ENCODE measurements at places on chromosomes 5 and 9.

- DNase-seq, result no peak
Observed at GRCh38 chr9:100428871-100429654, 2.1 kb downstream of the MSANTD3 start.

- no peak for DNase-seq
Observed at GRCh38 chr9:27679338-27679737, 106.1 kb upstream of the C9orf72 start.

DNA sequence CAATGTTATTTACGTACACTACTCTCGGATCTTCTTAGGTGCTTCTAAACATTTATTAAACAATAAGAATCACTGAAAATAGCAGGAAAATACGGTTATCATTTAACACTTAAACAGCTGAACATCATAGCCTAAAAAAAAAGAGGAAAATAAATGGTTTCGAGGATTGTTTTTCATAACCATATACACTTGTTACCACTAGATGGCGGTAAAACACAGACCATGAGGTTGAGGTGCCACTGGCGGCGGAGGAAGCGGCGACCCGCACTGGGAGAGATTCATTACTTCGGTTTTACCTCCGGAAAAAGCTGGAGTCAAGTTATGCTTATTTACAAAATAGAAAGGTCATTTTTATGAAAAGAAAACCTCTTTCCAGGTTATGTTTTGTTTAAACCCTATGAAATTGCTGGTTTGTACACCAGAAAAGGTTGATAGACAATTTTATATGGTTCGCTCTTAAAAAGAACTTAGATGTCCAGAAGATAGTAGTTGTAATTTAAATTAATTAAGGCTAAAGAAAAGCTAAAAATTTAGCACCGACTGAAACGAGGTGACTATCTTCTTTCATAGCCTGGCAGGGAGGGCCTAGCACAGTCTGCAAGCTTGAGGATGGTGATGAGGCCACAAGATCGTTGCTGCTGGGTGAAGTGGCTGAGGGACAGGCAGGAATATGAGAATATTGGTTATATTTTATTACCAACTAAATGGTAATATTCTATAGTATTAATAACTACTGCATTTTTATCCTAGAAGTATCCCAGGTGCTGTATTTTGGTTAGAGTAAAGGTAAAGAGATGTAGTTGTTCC is 605.7 kb downstream of the RAB3C start:
- peak; percentile 2 for DNase-seq

- DNase-seq, result no peak
Observed at GRCh38 chr5:171295299-171295698, 13.7 kb upstream of the TLX3 start.

DNA sequence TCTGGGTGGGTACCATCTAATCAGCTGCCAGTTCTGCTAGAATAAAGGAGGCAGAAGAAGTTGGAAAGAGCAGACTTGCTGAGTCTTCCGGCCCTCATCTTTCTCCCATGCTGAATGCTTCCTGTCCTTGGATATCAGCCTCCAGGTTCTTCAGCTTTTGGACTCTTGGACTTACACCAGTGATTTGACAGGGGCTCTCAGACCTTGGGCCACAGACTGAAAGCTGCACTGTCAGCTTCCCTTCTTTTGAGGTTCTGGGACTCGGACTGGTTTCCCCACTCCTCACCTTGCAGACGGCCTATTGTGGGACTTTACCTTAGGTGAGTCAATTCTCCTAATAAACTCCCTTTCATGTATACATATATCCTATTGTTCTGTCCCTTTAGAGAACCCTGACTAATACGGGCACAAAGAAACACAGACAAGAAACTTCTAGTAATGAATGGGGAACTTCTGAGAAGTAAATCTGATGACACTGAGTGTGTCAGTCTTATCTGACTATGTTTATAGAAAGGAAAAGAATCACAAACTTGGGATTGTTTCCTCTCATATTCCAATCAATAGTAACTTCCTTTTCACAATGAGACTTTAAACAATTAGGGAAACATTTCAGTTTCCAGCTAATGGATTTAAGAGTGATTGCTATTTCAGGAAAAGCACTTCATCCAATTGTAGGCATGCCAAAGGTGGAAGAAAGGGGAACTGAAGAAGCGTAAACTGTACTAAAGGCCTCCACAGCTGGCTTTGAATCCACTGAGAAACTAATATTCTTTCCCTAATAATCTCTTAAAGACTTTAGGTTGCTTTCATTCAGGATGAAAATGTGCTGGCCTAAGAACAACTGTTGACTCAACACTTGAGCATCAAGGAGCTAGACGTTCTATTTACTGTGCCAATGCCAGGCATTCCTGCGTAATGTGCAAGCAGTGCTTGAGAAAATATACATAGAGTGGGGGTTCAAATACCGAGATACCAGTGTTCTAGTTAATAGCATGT is 127.9 kb upstream of the PTGER4 start:
- DNase-seq, result no peak

GRCh38 chr5:39353717-39354399 is 10.4 kb downstream of the C9 start:
- DNase-seq, result no peak

GRCh38 chr5:91929522-91929817 is 546.4 kb upstream of the ARRDC3 start:
- DNase-seq, result no peak

DNA sequence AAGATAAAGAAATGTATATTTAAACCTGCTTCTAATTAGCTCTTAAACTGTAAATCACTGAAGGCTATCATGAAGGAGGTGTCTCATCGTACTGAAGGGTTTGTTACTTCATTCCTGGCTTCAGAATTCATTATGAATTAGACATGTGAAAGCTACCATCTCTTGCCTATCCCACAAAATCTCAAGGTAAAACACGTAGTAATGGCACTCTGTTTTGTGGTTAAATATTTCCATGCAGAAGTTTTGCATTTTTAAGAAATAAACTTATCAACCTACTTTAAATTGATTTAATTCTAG is 490.7 kb upstream of the NUDT12 start:
- no peak for DNase-seq

DNA sequence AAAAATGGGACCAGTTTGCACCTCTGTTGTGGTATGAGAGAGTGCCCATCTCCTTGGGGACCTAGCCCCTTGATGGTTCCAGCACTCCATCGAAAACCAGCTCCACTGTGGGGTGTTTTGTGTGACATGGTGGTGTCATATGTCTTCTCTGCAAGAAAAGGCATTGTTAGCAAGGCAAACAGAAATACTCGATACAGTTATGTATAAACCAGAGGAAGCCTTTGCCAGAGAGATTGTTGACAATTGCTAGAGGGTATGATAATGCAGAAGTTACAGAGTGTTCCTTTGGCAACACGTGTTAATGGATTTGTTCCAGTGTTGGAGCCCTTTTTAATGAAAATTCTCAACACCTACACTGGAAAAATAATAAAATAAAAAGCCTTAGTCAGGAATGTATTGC is 270.4 kb upstream of the DMRT1 start:
- DNase-seq, result no peak

DNA sequence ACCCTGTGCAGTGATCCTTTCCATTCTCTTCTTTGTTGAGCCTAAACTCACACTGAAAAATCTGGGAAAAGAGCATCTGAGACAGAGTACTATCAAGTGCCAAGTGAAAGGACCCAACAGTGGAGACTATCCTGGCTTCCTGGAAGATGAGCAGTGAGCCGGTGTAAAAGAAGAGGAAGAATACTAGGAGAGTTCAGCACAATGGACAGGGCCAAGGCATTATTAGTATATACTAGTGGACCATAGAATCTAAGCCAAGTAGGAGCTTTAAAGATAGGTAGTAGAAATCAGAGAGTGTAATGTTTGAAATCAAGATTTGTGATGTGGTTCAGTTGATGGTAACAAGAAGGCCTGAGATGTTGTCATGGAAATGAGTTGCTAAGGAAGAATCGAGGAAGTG is 140.8 kb downstream of the CAMK4 start:
- no peak for DNase-seq

- DNase-seq, result no peak
Observed at GRCh38 chr5:1432296-1432695, 12.9 kb downstream of the SLC6A3 start.

- DNase-seq, result no peak
Observed at GRCh38 chr5:78326930-78327329, 32.4 kb upstream of the AP3B1 start.

DNA sequence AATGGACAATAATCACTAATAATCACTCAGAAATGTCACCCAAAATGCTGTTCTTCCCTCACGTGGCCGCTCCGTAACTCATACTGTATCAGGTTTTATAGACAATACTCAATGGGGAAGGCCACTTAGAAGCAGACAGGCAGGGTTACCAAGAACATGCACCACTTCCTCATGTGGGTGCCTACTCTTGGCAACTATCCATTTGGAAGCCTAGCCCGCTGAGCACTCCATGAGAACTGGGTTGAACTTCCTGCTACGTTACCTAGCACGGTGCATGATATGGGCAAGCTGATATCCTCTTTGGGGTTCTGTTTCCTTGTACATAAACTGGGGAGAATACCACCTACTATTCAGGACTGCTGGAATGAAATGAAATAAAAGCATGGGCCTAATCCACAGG is 14.3 kb downstream of the DAP start:
- DNase-seq, result no peak

- DNase-seq, result no peak
Observed at GRCh38 chr9:78713614-78714405, 416.9 kb downstream of the PSAT1 start.

DNA sequence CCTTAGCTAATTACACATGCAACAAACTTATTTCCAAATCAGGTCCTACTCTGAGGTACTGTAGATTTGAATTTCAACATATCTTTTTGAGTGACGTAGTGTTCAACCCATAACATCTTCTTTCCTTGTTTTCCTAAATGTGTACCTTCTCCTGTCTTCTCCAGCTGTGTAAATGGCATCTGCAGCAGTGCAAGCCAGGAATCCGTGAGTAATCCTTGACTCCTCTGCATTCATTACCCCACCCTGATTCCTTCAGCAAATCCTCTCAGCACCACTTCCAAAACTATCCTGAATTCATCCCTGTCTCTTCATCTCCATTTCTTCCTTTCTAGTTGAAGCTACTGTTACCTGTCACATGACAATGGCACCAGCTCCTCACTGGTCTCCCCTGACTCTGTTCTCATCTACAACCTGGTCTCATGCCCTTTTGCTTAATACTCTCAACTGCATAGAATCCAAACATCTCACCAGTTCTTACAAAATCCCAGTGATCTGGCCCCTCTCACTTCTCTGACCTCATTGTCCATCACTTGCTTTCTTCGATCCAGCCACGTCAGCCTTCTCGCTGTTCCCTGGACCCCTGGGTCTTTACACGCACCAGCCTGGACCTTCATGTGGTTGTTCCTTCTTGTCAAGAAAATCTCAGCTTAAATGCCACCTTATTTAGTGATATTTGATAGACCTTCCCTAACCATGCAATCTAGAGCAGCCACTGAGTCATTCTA is 14.6 kb upstream of the TRAF1 start:
- no peak for DNase-seq

DNA sequence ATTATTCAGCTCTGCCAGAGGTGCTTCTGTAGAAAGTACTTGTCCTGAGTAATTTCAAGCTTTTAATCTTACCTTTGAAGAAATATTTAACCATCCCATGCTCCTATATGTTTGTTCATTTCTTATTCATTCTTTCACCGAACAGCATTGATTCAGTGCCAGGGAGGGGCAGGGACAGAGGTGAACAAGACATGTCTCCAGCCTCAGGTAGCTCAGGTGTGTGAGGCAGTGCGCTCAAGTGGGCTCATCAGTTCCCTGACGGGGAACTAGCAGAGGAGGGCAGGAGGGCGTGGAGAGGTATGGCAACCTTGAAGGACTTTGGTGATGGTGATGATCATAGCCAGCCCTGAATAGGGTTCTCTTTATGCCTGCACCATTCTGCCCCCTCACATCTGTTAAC is 25.9 kb downstream of the ERGIC1 start:
- DNase-seq, result no peak

GRCh38 chr5:174919351-174919750 is 195.0 kb downstream of the MSX2 start:
- no peak for DNase-seq

- DNase-seq, result no peak
Observed at GRCh38 chr5:60630179-60630578, 69.8 kb downstream of the DEPDC1B start.

DNA sequence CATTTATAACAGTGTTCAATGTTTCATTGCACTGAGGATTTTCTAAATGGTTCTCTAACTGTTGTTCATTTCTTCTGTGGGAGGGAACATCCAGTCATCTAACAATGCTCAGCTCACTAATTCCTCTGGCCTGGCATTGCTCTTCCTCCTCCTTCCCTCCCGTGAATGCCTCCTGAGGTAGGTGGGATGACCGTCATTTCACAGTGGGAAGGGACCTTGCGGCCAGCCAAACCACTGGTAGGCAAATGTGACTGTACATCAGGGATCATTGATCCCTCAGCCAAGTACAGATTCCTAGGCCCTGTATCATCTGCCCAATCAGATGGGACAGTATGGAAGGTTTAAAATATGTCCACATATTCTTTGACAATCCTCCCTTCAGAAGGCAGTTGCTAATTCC is 23.7 kb upstream of the VDAC1 start:
- DNase-seq, result no peak

DNA sequence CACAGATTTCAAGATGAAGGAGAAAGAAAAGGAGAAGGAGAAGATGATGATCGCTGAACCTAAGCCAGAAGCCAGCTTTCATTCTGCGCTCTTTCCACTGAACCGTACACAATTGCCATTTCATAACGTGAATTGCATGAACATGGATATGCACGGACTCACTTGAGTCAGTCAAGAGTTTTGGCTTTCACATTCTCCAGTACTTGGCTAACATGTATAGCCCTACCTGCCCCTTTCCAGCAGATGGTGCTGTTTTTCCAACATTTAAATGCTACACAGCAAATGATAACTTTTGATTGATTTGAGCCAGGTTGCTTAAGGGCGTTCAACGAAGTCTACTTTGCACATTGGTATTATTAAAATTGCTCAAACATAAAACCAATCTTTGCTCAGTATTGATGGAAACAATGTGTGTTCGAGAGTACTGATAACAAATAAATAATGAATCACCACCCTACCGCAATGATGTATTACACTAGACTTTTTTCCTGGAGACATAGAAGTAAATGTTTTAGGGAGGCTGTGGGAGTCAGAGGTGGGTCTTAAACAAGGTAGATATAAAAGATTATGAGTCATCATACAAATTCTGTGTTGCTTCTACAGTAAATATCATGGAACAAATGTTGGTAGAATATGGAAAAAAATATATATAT is 196.4 kb downstream of the TRPM3 start:
- no peak for DNase-seq

- no peak for DNase-seq
Observed at GRCh38 chr9:3508078-3508431, 17.7 kb downstream of the RFX3 start.

DNA sequence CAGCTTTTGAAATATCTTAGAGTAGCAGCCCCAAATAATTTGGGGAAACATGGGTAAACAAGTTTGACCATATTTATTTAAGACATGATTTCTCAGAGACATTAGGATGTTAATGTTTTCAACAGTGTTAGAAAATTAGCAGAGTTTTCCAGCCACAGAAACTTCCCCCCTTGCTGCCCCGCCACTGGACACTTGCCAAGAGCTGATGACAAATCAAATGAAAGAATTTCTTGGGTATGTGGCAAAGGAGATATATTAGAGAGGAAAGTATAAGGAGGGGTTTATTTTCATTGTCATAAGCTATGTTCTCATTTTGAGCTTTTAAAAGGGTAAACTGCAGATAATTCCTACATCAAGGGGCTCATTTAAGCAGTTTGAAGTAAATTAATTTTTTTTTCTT is 15.9 kb downstream of the GABRA1 start:
- DNase-seq, result no peak

GRCh38 chr5:14146725-14147124 is 3.6 kb downstream of the TRIO start:
- DNase-seq, result no peak

- DNase-seq, result no peak
Observed at GRCh38 chr9:83280790-83281189, 217.8 kb upstream of the RASEF start.

GRCh38 chr5:153818626-153819025 is 220.1 kb downstream of the FAM114A2 start:
- DNase-seq, result no peak
